CD8-positive, alpha-beta T cell (primary cell): ENCODE measurements at places on chromosomes 2 and 18. TPM values are rescaled to one million over a fixed set of nuclear protein-coding genes. Genes with fewer than 3 reads are reported as not detected.

DNA sequence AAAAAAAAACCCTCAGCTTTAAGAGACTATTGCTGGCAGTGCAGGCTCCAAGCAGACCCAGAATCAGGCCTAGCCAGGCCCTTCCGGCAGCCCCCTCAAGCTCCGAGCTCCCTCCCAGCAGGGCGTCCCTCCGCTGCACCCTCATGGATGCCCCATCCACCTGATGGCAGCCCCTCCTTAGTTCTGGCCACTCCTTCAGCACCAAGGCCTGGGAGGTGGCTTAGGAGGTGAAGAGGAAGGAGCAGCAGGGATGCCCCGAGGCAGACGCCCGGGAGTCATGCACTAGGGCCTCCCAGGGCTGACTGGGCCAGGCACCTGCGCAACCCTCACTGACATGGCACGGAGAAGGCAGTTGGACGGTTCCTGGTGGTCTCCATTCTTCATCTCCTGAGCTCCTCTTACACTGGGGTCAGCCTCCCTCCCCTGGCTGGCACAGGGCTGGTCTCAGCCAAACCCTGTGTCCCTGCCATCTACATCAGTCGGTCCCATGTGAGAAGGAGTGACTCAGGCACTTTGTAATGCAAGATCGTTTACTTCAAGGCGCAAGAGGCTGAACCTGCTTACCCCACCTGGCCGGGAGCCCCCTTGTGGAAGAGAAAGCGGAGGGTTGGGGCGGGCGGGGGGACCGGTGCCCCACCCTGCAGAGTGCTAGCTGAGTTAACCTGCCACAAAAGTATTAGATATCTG is 53.5 kb upstream of the ID2 start:
- no peak for DNase-seq

Gene RAPGEF4
- total RNA-seq, result 1.1 TPM

Gene PLCD4
- total RNA-seq, result 1.0 TPM

DNA sequence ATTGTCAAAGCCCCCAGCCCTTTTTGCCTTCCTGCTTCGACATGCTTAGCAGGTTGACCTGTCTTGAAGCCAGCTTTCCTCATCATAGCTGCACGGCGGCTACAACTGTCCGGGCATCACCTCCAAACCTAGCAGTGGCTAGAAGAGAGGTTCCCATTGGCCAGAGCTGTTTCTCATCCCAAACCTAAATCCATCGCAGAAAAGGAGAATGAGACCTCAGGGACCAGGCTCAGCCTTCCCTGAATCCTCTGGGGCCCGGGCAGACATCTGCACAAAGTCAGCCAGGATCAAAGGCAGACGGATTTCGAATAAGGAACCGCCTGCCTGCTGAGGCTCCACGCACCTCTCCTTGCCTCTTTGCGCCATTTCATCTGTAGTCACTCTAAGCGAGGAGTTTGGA is 101.7 kb upstream of the SLC66A3 start:
- DNase-seq, result no peak

Gene FBLN7
- total RNA-seq, result 2.5 TPM

Gene UGT1A10
- not detected for total RNA-seq

Gene ZNF396
- not detected for total RNA-seq

DNA sequence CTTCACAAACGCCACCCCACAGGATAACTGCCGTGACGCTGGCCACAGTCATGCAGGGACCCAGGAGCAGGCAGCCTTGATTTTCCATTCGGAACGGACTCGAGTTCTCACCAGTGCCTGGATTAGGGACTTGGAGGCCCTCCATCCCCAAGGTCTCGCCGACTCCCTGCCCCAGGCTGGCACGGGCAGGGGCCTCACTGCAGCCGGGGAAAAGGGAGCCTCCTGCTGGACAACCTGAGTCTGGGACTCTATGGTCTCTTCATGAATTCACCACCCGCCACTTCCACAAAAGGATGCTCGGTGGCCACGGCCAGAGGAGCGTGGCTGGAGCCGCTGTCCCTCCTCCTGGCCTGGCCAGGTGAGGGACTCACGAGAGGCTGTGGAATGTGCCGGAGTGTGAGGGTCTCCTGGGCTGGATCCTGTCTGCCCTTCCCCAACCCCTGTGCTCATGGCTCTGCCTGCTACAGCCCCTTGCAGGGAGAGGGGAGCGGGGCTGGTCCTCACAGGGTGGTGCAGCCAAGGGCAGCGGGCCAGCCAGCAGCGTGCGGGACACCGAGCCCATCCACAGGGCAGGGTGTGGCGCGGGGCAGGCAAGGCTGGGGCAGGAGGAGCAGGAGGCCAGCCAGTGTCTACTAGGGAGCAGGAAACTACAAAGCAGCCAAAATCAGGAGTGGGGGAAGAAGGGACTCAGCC is 42.3 kb downstream of the AQP12A start:
- DNase-seq, result peak; percentile 19

DNA sequence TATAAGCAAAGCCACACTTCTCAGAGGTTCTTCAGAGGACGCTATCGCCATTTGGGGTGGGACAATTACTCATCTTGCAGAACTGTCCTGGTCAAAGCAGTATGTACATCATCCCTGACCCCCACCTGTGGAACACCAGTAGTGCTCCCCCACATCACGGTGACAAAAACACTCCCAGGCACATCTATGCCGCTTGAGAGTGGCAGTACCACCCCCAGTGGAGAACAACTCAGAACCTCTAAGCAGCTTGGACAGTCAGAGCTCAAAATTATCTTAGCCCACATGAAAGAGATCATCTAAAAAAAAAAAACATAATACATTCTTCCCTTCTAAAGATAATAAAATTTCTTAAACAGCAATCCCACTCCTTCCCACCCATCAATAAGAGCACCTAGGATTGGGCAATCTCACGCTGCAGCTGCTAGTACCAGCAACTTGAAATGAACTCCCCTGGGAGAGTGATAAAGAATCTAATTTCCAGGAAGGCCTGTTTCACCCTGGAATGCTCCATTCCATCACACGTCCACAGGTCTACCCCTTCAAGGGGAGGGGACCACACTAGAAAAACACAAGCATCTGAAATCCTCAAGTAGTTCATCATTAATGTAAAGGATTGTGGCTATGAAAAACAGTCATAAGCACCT is 31.7 kb downstream of the LRP2 start:
- no peak for DNase-seq

DNA sequence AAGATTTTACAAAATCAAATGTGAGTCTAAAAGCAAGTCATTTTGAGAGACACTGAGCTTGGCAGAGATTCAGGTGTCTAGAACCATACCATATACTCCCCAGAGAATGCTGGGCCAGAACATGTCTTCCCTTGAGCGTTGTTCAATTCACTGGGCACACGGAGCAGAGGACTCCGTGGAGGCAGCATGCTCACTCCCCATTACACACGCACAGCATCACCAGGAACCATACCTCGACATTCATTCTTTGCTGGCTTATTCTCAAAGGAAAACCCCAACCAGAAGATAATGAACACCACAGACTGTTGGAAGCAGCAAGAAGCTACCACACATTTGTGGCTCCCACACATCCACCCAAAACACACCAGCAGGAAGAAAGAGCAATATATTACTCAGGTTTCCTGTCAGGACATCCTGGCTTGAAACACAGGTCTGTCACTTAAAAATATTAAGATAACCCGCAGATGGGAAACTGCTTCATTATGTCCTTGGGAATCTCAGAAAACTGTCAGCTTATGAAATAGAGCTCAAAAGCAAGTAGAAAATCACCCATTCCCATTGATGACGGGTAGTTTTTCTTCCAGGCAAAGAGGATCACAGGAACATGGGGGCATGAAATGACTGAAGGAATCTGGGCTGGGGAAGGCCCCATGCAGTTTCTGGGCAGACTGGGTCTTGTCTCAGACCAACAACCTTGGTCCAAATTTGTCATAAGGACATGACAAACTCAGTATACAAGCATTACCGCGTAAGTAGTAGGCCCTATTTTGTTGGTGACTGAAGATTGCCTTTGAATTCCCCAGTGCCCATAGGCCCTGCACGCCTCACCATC is 46.4 kb downstream of the PCBP1 start:
- peak; percentile 46 for DNase-seq

DNA sequence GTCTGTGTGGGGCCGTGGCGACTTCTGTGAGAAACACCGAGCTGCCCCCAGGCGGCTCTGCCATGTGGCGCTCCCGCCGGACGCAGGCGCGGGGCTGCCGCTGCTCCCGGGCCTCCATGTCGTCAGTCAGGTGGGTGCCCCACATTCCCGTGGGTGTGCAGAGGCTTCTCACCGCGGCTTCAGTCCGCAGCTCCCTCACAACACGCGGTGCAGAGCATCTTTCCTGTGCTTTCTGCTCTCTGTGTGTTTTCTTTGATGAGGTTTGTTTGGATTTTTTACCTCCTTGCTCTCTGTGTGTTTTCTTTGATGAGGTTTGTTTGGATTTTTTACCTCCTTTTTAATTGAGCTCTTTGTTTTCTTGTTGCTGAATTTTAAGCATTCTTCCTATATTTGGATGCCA is 13.0 kb downstream of the AQP12A start:
- DNase-seq, result peak; percentile 46

DNA sequence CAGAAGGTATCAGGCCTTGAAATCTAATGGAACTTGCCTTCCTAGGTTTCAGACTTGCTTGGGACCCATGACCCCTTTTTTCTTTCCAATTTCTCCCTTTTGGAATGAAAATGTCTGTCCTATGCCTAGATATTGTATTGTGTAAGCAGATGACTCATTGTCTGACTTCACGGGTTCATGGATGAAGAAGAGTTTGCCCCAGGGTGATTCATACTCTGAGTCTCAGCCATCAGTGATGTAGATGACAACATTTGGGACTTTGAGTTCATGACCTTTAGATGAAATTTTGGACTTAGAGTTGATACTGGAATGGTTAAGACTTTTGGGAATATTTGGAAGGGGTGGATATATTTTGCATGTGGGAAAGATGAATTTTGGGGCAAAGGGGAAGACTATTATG is 11.2 kb upstream of the SCYGR5 start:
- no peak for DNase-seq

DNA sequence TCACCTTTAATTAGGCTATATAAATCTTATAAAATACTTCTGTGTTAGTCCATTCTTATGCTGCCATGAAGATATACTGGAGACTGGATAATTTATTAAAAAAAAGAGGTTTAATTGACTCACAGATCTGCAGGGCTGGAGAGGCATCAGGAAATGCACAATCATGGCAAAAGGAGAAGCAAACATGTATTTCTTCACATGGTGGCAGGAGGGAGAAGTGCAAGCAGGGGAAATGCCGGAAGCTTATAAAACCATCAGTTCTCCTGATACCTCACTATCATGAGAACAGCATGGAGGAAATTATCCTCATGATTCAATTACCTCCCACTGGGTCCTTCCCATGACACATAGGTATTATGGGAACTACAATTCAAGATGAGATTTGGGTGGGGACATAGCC is 504.4 kb downstream of the RIT2 start:
- no peak for DNase-seq

Gene ITGA4
- total RNA-seq, result 102 TPM

Gene BOK
- not detected for total RNA-seq

Gene ASAP2
- not detected for total RNA-seq

DNA sequence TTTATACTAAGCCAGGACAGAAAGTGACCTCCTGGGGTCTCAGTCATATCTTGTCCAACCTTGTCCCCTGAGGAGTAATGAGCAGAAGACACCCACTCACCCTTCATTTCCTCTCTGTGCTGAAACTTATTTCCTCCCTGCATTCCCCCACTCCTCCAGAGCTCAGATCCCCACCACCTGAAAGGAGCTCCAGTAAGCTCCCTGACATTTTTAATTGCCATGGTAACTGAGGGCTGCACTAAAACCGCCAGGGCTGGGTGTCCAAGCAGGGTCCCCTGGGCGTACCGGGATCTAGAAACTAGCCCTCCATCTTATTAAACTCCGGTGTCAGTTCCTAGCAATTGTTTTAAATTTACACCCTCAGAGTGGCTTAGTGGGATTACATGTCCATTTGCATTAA is 393.3 kb upstream of the HNRNPA3 start:
- DNase-seq, result no peak
